Stimulated activated CD4-positive, alpha-beta T cell treated with anti-CD3 and anti-CD28 coated beads, Interleukin-15, amount 100 ng/mL, for 1 hour (primary cell): ENCODE measurements at places on chromosomes 6 and 20.

DNA sequence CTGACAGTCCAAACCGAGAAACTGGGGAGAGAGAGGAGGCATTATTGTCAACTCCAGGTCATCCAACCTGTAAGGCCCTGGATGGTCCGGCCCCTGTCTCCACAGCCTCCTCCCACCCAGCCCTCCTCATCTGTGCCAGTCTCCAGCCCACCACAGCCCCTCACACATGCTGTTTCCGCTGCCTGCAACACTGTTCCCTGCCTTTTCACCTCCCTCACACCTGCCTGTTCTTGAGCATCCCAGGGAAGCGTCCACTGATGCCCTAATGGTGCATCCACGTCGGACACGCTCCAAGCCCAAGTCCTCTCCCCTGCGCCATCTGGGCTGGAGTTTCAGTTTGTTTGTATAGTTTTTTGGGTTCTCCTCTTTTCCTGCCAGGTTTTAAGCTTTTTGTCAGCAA is 52.0 kb downstream of the BMP7 start:
- DNase-seq: no peak

DNA sequence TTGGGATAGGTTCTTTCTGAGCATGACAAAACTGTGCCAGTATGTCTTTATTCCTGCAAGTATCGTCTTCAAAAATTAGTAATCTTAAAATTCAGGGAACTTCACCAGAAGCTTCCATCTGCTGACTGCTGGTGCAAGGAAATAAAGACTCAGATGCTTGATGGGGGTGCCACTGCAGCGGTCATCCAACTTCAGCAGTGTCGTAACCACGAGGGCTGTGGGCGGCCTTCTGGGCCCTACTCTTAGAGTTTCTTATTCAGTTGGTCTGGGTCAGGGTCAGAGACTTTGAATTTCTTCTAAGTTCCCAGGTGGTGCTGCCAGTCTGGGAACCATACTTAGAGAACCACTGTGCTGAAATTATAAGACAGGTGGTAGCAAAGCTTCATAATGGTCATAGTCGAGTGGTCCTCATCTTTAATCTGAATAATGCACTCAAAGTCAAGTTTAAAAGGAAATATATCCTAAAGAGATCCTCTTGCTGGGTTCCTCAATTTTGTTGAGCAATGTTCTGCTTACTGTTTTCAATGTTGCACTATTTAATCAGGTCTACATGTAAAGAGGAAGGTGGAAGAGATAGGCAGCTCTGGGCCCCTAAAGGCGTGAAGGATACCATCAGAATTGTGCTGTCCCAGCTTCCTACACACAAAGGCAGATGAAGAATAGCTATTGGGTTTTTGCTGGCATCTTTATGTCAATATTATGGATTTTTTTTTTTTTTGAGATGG is 165.4 kb upstream of the GMDS start:
- DNase-seq: no peak

GRCh38 chr6:40138273-40138720 is 204.0 kb upstream of the MOCS1 start:
- DNase-seq: no peak

GRCh38 chr6:22221211-22221610 is 75.6 kb downstream of the PRL start:
- DNase-seq: no peak

- DNase-seq: no peak
Observed at GRCh38 chr20:60469829-60470228, 511.6 kb downstream of the CDH26 start.

DNA sequence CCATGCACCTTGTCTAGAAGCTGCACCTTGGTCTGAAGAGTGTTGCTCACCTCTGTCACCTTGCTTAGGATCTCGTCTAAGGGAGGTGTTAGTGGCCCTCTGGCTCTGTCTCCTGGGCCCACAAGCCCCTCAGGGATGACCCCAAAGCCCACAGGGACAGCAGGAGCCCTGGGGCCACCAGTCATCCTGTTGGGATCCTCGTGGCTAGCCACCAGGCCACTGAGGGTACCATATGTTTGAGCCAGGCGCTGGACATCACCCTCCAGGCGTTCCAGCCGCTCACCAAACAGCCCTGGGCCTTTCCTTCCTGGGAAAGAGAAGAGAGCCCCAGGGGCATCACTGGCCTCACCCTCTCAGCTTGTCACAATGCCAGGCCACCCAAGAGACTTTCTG is 3.9 kb downstream of the EMILIN3 start:
- DNase-seq: no peak

GRCh38 chr20:51573576-51574243 is 31.2 kb upstream of the NFATC2 start:
- DNase-seq: no peak

DNA sequence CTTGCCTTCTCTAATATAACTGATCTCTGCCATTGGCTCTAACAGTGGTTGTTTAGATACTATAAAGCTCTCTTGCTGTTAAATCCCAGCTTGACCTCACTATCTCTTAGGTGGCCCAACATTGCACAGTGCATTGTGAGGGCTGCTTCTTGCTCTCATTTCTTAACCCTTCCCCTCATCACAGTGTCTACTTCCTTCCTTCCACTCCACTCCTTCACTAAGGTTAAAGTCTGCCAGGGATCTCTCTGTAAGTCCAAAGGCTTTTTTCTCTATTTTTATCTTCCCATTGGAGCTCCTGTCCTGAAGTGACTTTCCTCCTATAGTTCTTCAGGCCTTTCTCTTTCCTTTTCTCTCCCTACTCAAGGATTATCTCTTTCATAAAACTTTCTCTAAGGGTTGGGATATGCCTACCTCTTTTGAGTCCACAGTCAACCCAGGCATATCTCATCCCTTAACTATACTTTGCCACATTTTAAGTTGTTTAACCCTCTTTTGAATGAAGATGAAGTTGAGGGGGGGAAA is 4.0 kb upstream of the TBC1D22B start:
- DNase-seq: no peak

GRCh38 chr6:156928126-156928525 is 150.9 kb downstream of the ARID1B start:
- DNase-seq: no peak

- no peak for DNase-seq
Observed at GRCh38 chr6:134589512-134589911, 271.6 kb upstream of the SGK1 start.

DNA sequence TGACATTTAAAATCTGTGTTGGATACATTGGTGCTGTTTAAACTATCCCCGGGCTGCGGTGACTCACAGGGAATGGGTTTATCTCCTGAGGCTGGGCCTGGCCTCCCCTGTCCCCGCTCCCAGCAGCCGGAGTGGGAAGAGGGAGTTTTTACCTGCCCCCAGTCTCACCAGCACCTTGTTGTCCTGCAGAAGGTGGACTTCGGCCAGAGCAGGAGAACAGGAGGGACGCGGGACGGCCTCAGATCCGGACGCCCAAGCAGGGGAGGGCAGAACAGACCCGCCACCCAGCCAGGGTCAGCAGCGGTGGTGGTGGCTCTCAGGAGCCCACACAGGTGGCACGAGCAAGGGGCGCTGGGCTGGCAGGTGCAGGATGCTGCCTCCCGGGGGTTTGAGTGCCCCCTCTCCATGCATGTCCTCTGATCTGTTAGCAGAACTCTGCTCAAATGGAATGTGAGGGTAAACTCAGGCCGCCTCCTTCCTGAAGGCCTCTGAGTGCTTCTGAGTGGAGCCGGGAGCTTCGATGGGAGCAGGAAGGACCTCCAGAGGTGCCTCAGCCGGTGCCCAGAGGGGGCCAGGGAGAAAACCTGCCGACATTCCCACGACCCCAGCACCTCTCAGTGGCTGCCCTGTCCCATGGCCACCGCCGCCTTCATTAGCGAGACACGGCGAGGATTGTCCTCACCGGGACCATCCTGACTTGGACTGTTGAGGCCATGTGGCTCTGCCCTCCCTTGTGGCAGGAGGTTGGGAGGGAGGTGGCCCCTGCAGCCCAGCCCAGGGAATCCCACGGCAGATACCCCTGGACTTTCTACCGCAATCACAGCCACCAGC is 43.4 kb upstream of the MRGBP start:
- no peak for DNase-seq

DNA sequence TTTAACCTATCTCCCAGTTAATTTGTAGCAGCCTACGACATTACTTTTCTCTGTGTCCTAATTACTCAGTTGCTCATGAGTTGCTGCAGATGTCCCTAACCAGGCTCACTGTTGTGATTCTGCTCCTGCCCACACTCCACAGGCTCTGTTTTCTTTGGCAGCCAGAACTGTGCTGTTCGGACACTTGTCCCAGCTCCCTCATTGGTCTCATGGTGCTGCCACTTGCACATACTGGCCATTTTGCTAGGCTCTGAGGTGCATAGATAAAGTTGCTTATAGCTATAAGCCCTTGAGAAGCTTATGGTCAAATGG is 55.0 kb downstream of the NOX3 start:
- DNase-seq: no peak

DNA sequence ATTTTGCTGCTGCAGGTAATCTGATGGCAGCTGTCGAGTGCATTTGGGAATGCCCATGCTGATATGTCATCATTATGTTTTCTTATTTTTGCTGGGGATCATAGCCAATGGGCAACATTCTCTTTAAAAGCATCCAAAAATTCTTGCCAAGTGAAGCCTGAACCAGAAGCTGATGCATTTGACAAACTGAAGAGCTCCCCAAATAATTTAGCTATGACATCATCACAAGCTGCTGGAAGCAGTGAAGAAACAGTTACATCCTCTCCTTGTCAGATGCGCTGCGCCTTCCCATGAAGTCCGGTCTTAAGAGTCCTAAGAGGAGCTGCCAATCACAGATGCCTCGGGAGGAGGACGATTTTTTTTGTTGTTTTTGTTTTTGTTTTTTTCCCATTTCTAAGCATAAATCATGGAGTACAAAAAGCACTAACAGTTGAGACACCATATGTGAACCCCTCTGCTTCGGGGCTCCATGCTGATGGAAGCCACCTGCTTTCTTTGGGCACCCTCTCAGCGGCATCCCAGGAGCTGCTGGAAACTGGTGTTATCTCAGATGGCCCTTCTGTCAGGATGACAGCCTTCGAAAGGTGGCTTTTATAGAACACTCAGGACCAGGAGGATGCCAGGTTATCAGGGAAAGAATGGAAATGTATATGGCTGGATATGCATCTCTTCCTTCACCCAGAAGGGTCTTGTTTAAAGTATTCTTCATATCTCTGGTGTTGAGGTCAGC is 56.1 kb upstream of the FOXQ1 start:
- no peak for DNase-seq

DNA sequence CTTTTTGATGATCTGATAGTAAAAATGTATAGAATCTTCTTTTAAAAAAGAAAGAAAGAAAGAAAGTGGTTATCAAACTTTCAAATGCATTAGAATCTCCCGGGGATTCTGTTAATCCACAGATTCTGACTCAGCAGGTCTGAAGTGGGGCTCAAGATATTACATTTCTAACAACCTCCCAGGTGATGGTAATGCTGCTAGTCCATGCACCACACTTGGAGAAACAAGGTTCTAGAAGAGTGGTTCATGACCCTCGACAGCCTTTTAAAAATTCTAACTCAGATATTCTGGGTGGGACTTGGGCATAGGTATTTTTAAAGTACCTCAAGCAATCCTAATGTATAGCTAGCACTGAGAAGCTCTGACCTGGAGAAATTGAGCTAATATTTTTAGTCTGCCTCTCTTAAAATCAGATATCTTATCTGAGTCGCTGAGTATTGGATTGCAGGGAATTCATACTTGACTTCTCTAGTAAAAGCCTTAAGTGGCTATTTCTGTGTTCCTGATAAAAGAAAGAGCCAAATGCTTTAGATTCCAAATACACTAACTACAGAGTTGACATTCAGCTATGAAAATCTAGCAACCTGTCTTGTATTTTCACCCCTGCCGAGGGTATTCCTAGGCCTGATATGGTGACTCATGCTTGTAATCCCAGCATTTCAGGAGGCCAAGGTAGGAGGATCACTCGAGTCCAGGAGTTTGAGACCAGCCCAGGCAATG is 252.4 kb downstream of the PHACTR1 start:
- no peak for DNase-seq

- DNase-seq: no peak
Observed at GRCh38 chr6:164344801-164345291, 930.3 kb downstream of the QKI start.
